ENCODE measurements at places on chromosomes 1 and 21. TPM values are rescaled to one million over a fixed set of nuclear protein-coding genes. Genes with fewer than 3 reads are reported as not detected.

The TMEM81 gene
- 0.22 TPM for total RNA-seq

DNA sequence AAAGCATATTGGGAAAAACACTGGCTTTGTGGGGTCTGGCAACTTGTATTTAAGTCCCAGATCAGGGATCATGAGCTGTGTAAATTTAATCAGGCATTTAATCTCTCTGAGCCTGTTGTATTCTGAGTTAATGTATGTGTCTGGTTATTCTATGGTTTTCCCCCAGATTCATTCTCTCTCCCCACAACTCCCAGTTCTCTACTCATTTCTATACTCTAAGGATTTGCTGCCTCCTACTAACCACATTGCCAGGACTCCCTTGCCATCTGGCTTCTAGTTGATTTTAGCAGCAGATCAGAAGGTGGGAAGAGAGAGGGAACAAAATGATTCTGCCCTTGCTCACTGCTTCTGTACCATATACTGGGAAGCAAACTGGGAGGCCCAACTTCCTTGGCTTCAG, 31.4 kb upstream of the S1PR1 start:
- DNase-seq: no peak

- no peak for DNase-seq
These were observed 10.7 kb downstream of the EPHB2 start for GRCh38 chr1:22721122-22721873.

The OLFML2B gene
- total RNA-seq: 21.1 TPM

- DNase-seq: no peak
These were observed 228.4 kb downstream of the DAB1 start for GRCh38 chr1:57195436-57195941.

All from M059J (cell line).